K562 (cell line): ENCODE measurements at places on chromosomes 4 and X.
A peak's percentile ranks its signal among the peaks of the same experiment; 100 is the strongest.

GRCh38 chr4:123777373-123777772, 380.8 kb downstream of the SPRY1 start:
- DNase-seq, result no peak

GRCh38 chrX:16125520-16126149, 2.3 kb downstream of the GRPR start:
- no peak for DNase-seq

DNA sequence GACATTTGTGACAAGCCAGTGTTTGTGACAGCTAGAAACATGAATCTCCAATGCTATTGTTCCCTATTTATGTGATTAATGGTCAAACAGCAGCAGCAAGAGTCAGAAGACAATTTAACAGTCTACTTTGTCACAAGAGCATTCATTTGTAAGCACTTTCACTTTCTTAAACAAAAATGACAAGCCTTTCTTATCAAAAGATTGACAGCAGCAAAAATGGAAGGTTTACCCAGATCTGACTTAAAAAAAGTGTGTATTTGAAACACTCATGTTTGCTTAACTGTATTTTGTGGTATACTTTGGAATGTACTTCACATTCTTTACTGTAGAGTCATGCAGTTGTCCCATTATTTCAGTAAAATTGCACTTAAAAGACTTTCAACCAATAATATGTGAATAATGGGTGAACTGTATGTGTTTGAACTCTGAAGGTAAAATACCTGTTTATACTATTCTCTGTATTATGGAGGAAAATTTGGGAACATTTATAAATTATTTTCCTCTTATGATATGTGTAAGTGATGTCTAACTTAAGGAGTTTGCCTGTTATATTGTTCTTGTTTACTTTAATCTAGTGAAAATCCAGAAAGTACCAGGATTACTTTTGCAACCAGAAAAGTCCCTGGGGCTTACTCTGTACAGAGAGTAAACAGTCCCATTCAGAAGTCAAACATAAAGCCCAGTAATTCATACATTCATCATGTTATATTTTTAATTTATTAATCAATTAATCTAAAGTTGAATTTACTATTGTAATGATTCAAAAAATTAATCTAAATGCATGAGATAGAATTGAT, 314.9 kb upstream of the TRAM1L1 start:
- DNase-seq, result no peak

DNA sequence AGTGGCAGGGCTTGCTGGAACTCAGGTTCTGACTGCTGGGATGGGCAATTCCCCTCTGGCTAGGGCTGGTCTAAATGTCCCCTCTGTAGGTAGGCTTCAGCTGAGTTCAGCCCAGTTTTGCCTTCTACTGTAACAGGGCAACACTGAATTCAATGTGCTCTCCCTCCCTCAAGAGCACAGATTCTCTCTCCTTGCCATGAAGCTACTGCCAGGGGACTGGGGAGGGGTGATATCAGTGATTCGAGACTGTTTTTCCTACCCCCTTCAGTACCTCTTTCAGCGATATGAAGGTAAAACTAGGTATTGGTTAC, 23.4 kb upstream of the STPG2 start:
- no peak for DNase-seq

GRCh38 chrX:42460706-42461105, 317.3 kb downstream of the PPP1R2C start:
- DNase-seq, result no peak

GRCh38 chrX:24153796-24154189, 4.3 kb downstream of the ZFX start:
- peak; percentile 23 for DNase-seq

DNA sequence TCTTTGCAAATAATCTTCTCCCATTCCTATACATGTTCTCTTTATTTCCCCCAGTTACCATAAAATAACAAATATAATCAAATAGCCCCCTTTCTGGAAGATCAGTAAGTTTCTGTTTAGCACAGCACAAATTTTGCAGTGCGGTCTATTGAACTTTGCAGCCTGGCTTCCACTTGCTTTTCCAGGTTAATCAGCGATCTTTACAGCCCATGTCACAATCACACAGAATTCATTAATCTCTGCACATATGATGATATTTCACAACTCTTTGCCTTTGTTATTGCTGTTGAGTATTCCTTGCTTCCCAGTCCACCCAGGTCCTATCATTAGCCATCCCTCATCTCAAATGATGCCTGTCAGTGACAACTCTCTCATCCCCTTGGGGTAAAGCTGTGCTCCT, 2358.0 kb downstream of the PCDH7 start:
- DNase-seq, result no peak

DNA sequence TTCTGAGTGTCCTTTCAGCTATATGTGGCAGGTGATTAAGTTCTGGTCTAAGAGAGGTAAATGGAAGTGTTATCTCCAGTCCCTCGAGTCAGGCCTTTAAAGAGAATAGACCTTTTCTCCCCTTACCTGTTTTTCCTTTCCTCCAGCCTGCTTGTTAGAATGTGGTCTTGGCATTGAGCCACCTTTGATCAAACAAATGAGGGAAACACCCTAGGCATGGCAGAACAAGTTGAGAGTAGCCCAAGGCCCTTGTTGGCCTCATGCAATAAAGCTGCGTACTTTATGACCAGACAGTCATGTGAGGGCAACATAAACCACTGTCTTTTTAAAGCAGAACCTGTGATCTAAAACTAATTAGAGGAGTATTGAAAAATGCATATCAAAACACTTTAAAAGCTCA, 13.2 kb upstream of the IL13RA2 start:
- no peak for DNase-seq

DNA sequence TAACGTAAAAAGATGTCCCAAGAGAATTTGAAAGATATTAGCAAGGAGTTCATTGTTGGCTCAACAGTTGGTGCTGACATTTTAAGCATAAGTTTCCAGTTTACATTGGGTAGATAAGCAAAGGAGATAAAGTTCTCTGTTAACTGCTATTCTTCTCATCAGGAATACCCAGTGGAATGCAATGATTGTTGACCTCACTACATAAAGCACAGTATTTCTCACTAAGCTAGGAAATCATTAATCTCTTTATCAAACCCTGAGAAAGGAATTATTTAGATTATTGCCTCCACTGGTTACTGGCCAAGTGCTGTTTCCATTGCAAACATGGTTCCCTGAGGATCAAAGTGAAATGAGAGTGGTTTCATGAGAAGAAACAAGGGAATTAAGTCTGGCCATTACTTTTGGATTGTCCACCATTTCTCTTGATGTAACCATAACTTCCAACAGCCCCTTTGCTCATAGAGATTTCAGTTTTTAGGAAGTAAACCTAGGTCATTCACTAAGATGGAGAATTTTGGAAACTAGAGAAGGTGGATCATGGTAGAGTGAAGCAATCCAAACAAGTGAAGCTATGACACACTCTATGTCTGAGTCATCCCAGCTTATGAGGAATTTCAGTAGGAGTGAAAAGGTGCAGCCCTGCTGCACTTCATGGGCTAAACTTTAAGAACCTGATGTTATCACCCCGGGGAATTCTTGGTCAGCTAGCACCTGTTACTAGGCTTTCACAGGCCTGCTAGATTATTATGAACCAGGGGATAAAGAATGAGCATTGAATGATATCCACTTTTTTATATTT, 163.4 kb downstream of the AREG start:
- no peak for DNase-seq

DNA sequence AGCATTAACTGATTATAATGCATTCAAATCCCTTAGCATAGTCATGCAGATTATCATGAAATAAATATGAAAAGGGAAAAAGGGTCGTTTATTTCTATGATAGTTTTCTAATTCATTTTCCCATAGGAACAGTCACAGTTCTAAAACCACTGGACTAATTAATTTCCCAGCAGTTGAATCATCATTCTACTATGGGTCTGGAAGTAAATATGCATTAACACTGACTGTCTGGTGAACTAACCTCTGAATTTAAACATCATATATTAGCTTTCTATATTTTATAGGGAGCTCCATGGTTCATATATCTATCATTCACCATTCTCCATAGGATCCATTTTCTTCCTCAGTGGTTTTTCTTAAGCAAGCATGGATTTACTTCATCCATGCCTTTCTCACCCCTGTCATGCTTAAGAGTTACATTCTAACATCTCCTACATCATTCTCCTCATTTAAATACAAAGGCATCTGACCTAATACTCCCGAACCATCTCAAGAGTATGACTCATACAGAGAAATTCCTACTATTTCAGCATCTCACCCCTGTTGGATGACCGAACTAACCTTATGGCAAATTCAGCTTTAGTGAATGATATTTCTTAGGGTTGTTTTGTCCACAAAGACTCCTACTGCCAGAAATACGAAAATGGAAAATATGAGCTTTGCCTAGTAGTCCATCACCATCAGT, 198.7 kb upstream of the ADAMTS3 start:
- DNase-seq, result no peak

GRCh38 chr4:165627128-165627527, 245.9 kb upstream of the TLL1 start:
- DNase-seq, result no peak
